ENCODE measurements at places on chromosomes 1 and 21. TPM values are rescaled to one million over a fixed set of nuclear protein-coding genes. Genes with fewer than 3 reads are reported as not detected.
A peak's percentile ranks its signal among the peaks of the same experiment; 100 is the strongest.

DNA sequence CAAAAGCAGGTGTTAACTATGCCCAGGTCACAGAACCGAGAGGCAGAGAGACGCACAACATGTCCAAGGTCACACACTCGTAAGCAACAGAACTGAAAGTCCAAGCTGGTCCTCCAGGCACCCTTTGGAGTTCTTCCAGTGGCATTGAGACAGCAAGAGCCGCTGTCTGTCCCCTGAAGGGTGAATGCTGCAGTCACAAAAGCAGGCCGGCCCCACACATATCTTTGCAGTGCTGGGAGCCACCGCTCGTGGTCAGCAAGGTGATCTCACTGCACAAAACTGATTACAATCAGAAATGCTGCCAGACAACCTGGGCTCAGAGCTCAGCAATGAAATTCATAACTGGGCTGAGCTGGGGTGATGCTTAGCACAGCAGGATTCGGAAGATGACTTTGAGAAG lies 47.4 kb upstream of the RAB4A start:
- H3K27me3 ChIP-seq, result no peaks in the 10 kb centered on the region
- no peaks in the 10 kb centered on the region for H3K36me3 ChIP-seq
- no peak overlapping the region for H3K4me3 ChIP-seq
- peaks cover 9% of the 10 kb centered on the region for H3K4me1 ChIP-seq
- H3K27ac ChIP-seq, result no peak overlapping the region
- peak; percentile 34 for DNase-seq

The CHD5 gene
- 0.26 TPM for polyA plus RNA-seq

DNA sequence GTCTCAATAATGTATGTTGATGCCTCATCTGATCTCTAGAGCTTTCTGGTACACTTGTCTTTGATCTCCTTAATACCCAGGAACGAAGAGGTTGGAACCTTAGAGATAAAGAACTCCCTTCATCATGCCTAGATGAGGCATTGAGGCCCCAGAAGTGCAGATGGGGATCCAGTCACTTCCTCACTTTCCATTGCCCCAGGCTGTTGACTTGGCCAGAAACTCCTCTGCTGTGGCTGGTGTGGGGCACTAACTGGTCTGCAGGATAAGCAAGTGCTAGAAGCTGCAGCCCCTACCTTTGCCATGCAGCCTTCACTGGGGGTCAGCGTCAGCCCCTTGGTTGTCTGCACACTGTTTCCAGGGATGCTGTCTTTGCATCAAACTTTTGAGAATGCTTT lies 49.9 kb downstream of the STUM start:
- peaks cover 5% of the 10 kb centered on the region for H3K4me1 ChIP-seq
- no peaks in the 10 kb centered on the region for H3K36me3 ChIP-seq
- no peak overlapping the region for H3K27ac ChIP-seq
- DNase-seq, result no peak

DNA sequence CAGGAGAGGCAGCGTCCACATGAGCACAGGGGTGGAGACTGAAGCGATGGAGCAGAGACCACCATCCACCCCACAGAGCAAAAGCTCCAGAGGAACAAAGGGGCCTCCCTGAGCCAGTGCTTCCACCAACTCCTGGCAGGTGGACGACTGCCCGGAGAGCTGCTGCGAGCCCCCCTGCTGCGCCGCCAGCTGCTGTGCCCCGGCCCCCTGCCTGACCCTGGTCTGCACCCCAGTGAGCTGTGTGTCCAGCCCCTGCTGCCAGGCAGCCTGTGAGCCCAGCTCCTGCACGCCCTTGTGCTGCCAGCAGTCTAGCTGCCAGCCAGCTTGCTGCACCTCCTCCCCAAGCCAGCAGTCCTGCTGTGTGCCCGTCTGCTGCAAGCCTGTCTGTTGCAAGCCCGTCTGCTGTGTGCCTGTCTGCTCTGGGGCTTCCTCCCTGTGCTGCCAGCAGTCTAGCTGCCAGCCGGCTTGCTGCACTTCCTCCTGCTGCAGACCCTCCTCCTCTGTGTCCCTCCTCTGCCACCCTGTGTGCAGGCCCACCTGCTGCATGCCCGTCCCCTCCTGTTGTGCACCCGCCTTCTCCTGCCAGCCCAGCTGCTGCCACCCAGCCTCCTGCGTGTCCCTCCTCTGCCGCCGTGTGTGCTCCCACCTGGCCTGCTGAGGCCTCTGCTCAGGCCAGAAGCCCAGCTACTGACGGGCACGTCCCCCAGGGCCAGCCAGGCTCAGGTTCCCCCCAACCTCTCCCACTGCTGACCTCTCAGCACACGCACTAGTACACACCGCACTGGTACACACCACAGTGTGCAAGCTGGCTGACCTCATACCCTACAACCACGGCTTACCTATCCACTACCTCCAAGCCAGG lies 5.4 kb downstream of the KRTAP10-12 start:
- no peaks in the 10 kb centered on the region for H3K4me1 ChIP-seq
- peaks cover 83% of the 10 kb centered on the region for H3K27me3 ChIP-seq
- peak; percentile 9 for DNase-seq
- H3K4me3 ChIP-seq, result no peak overlapping the region
- no peak overlapping the region for H3K27ac ChIP-seq

- H3K4me3 ChIP-seq, result no peak overlapping the region
- H3K27me3 ChIP-seq, result no peaks in the 10 kb centered on the region
- H3K4me1 ChIP-seq, result peaks cover 4% of the 10 kb centered on the region
- no peak for DNase-seq
- peaks cover 10% of the 10 kb centered on the region for H3K36me3 ChIP-seq
Observed at GRCh38 chr1:23148084-23148483, 20.6 kb downstream of the LUZP1 start.

The MTARC1 gene
- polyA plus RNA-seq, result 5.4 TPM

- no peak for DNase-seq
- H3K36me3 ChIP-seq, result no peaks in the 10 kb centered on the region
- H3K27ac ChIP-seq, result no peak overlapping the region
- no peaks in the 10 kb centered on the region for H3K27me3 ChIP-seq
- no peaks in the 10 kb centered on the region for H3K4me1 ChIP-seq
- H3K4me3 ChIP-seq, result no peak overlapping the region
Observed at GRCh38 chr1:44903011-44903680, 60.1 kb upstream of the PTCH2 start.

GRCh38 chr1:220281159-220281574 lies 8.9 kb upstream of the RAB3GAP2 start:
- no peak overlapping the region for H3K27ac ChIP-seq
- H3K4me1 ChIP-seq, result no peaks in the 10 kb centered on the region
- H3K36me3 ChIP-seq, result no peaks in the 10 kb centered on the region
- peak; percentile 18 for DNase-seq

GRCh38 chr1:212607206-212607912 lies 1.2 kb upstream of the ATF3 start:
- peak; percentile 61 for DNase-seq
- H3K36me3 ChIP-seq, result no peaks in the 10 kb centered on the region
- peaks cover 42% of the 10 kb centered on the region for H3K27me3 ChIP-seq
- H3K4me3 ChIP-seq, result peak overlapping the region; percentile 71
- H3K27ac ChIP-seq, result no peak overlapping the region

Measured in SK-N-SH (cell line).